Stimulated activated CD8-positive, alpha-beta memory T cell treated with anti-CD3 and anti-CD28 coated beads, Interleukin-15, amount 100 ng/mL, for 4 hours (primary cell): ENCODE measurements at places on chromosomes 16 and 17.

DNA sequence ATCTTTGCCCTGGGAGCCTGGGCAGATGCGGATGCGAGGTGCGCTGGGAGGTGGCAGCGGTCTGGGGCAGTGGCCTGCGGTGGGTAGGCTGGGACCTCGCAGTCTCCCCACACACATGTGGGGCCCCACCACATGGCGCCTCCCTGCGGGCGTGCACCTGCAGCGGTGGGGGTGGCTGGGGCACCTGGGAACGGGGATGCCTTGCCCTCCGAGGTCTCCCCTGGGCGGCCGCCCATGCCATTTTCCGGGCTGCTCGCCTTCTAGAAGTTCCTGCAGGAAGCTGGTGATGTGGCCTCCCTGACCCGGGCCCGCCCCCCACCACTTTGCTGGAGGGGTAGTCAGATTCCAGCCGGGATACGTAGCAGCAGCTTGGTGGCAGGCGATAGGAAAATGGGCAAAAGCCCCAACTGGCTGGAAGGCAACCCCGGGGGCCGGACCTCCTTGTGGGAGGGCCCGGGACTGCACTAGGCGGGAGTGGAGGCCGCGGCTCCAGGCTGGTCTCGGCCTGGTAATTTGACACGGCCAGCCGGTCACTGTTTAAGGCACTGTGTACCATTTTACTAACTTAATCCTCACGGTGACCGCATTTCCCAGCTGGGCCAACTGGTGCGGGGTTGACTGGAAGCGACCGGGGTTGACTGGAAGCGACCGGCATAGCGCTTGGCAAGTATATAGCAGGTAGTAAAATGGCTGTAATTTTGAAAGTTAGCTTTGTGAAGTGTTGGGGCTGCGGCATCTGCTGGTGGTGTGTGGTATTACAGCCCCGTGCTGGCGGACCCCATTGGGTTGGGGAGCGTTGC is 38.5 kb downstream of the IGF2BP1 start:
- no peak for DNase-seq

DNA sequence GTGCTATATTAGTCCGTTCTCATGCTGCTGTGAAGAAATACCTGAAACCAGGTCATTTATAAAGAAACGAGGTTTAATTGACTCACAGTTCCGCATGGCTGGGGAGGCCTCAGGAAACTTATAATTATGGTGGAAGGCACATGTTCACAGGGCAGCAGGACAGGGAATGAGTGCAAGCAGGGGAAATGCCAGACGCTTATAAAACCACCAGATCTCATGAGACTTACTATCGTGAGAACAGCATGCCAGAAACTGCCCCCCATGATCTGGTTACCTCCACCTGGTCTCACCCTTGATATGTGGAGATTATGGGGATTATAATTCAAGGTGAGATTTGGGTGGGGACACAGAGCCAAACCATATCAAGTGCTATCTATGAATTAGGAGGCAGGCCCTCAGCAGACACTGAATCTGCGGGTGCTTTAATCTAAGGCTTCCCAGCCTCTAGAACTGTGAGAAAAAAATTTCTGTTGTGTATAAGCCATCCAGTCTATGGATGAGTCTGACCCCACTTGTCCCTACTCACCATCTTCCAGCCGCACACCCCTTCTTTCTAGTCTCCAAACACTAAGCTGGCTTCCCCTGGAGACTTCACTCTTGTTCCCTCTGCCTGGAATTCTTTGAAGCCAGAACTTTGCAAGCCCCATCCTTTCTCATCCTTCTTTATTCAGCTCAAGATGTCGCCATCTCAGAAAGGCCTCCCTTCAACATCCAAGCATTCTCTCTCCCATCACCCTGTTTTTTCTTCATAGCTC is 772 bp upstream of the NUP93 start:
- no peak for DNase-seq

DNA sequence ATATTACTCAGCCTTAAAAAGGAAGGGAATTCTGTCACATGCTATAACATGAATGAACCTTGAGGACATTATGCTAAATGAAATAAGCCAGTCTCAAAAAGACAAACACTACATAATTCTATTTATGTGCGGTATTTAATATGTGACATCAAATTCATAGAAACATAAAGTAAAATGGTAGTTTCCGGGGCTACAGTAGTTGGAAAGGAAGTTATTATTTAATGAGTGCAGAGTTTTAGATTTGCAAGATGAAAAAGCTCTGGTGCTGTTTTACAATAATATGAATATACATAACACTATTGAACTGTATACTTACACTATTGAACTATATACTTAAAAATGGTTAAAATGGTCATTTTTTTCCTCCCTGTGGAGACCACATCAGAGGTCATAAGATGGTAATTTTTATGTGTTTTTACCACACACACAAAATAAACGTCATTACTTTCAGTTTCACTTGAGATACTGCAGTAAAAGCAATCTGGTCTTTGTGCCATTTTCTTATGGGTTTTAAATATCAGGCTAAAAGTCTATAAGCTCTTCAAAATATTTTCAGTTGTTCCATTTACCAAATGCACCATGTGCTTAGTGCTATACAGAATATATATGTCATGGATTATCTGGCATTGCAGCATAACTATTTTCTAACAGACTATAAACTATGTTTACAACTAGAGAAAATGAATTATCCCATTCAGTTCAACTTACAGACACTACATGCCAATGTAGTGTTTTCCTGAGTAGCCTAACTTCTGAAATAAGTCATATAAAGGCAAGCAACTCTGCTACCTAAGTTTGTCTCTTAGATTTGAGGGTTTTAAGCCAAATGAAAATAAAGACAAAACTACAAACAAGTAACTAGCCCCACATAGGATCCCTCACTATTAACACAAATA is 90.9 kb downstream of the SPAG9 start:
- no peak for DNase-seq

GRCh38 chr16:854808-855410 is 54.4 kb upstream of the GNG13 start:
- DNase-seq: no peak

GRCh38 chr16:22683730-22684573 is 130.0 kb upstream of the HS3ST2 start:
- DNase-seq: no peak

DNA sequence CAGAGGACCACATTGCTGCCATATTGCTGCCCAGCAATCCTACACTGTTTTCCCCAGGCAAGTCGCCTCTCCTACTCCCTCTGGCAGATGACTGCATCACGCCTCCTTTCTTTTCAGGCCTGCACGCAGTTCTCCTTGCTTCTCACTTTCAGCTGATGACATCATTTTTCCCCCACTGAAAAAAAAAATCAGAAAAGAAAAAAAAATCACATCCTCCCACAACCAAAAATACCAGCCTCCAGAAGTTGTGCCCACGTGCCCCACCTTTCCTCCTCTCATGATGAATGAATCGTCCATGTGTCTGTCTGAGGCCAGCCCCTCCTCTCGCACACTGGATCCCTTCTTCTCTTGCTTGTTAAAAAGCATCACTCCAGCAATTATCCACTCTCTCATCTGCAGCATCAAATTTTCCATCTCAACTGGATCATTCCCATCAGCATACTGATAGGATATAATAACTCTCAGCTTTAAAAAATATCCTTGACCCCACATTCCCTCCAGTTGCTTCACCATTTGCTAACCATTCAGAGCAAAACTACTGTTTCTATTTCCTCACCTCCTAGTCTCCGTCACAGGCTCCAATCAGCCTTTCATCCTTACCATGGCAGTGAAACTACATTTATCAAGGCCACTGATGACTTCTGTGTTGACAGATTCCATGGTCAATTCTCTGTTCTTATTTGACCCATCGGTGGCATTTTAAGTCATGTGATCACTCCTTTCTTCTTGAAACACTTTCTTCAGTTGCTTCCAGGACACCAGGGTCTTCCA is 30.1 kb upstream of the DYNLL2 start:
- peak; percentile 3 for DNase-seq

GRCh38 chr17:48754500-48755261 is 26.1 kb upstream of the HOXB13 start:
- DNase-seq: no peak

- DNase-seq: no peak
Observed at GRCh38 chr17:35943537-35943936, at the start of gene LYZL6. LYZL6 (minus strand) TSS chr17:35943713; CDS start chr17:35939356, 4,357 bp downstream.

GRCh38 chr17:79141578-79142355 is 67.1 kb downstream of the ENGASE start:
- no peak for DNase-seq

DNA sequence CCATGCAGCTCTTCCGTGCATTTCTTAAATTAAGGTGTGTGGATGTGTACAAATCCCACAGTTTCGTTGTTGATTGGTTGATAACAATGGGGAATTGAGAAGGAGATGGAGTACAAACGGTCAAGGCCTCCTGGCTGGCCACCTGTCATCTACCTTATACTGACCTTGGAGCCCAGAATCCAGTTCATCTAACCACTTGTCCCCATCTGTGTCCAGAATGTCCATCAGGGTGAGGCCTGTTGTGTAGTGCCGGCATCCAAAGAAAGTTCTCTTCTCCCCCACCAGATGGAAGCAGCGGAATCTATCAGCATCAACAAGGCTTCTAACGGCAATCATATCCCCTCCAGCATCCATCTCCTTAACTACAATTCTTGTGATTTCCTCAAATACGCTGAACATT is 1.5 kb downstream of the GSDMB start:
- DNase-seq: no peak

DNA sequence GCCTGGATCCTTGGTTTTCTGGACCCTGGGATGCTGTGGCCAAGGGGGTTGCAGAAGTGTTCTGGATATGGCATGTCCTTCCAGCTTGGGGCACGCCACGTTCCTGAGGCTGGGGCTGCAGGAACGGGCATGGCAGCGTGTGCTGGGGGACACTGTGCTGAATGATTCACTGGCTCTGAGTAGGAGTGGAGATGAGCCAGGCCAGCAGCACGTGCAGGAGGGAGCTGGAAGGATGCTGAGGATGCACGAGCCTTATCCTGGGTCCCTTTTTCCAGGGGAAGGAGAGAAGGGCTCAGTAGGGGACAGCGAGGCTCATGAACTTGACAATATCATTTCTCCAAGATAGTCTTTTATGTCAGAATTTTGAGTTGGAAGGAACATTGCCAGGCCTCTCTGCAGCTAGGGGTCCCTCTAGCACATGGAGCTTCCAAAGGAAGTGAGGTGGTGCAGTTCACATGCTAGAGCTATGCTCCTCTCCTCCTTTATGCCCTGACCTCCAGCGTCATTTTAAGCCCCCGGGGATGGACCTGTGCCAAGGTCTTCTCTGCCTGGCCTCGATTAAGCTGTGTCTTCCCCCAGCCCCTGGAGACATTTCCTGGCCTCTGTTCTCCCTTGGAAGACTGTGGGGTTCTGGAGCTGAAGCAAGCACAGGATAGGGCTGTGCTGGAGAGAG is 125.9 kb downstream of the OR1D5 start:
- DNase-seq: no peak

GRCh38 chr17:22410136-22410535 is 717.8 kb downstream of the KCNJ18 start:
- no peak for DNase-seq

DNA sequence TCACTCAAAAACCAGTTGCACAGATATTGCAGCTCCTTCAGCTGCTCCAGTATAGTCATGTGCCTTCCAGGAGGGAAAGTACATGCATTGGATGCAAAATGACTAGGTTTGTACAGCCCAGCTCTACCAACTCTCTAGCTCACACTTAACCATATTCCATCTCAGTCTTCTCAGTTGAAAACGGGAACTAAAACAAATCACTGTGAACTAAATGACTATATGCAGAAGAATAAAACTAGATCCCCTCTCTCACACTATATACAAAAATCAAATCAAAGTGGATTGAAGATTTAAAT is 24.9 kb downstream of the DCUN1D3 start:
- DNase-seq: no peak

- no peak for DNase-seq
Observed at GRCh38 chr17:2214047-2214928, 89.3 kb downstream of the SMG6 start.

DNA sequence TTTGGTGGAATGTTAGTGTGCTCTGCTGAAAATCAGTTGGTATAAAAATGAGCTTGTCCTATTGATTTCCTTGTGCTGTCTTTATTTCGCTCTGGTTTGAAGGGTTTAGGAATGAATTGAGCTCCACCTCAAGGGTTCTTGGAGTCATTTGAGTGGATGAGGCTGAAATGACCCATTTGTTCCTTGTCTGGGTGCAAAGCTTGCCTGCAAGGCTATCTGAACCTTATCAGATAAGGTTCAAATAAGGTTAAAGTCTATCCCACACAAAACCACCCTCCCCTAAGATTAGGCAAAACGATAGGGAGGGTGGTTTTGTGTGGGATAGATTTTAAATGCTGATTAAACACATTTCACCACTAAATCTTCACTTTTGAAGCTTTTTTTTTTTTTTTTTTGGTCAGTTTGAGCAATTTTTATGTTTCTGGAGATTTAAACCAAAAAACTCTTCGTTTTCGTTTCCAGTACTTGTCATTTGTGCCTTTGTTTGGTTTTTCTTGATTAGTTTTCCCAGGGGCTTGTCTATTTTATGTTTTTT is 62.7 kb downstream of the ARHGAP44 start:
- no peak for DNase-seq

GRCh38 chr17:75270218-75270965 is 639 bp downstream of the MIF4GD start:
- peak; percentile 35 for DNase-seq

DNA sequence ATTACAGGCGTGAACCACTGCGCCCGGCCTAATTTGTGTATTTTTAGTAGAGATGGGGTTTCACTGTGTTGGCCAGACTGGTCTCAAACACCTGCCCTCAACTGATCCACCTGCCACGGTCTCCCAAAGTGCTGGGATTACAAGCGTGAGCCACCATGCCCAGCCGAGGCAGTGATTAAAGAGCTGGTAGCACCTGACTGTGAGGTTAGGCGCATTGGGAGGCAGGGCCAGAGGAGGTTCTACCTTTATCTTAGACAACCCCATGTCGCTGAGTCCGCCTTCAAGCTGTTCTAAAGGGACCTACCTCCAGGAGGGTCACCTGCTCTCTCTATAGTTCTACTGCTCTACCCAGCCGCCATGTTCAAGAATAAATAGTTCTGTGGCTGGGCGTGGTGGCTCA is 8.1 kb downstream of the RSL1D1 start:
- no peak for DNase-seq

- no peak for DNase-seq
Observed at GRCh38 chr16:85046931-85047866, 19.6 kb downstream of the KIAA0513 start.

GRCh38 chr16:19837984-19838707 is 46.5 kb downstream of the GPRC5B start:
- DNase-seq: no peak

GRCh38 chr17:72432881-72433280 is 312.1 kb downstream of the SOX9 start:
- DNase-seq: no peak

- no peak for DNase-seq
Observed at GRCh38 chr17:77248216-77249114, 107.7 kb downstream of the SEC14L1 start.

DNA sequence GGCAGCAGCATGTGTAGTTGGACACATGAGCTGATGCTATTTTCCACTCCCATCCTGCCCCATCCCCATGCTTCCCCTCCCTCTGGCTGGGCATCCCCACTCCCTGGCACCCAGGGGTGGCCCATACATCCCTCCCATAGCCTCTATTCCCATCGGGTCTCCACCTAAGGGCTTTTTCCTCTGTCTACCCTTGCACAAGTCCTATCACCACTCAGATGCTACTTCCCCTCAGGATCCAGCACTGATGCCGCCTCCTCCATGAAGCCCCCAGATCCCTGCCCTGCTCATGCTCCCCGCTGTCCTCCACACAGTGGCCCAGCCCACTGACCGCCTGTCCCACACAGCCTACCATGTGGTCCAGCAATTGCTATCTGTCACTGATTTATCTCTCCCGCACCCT is 15.8 kb downstream of the TRPV1 start:
- DNase-seq: no peak
